ENCODE measurements at places on chromosomes 12 and 14. TPM values are rescaled to one million over a fixed set of nuclear protein-coding genes. Genes with fewer than 3 reads are reported as not detected.

Gene CLEC2A
- not detected for total RNA-seq

Gene MAP3K9
- total RNA-seq = not detected

Gene CISTR
- not detected for total RNA-seq

Gene CLEC7A
- total RNA-seq = not detected

Gene PAPLN
- 19.7 TPM for total RNA-seq

Gene CD4
- not detected for total RNA-seq

Gene EID3
- 5.4 TPM for total RNA-seq

Gene CD163L1
- 1.7 TPM for total RNA-seq

Gene TC2N
- 1.0 TPM for total RNA-seq

Gene NPAS3
- 0.10 TPM for total RNA-seq

Gene LMO3
- not detected for total RNA-seq

Gene ANO4
- 0.25 TPM for total RNA-seq

Gene DEGS2
- not detected for total RNA-seq

Gene A2M
- total RNA-seq = 45.0 TPM

Gene SLC25A47
- total RNA-seq = not detected

Gene ASB2
- 0.10 TPM for total RNA-seq

Gene MLXIP
- total RNA-seq = 17.4 TPM

Gene CNIH1
- total RNA-seq = 179 TPM

Gene CLEC4D
- not detected for total RNA-seq

Gene RBM25
- total RNA-seq = 21.6 TPM

Data from mammary microvascular endothelial cell (primary cell).